BJ (cell line): ENCODE measurements at places on chromosomes 3 and 15. TPM values are rescaled to one million over a fixed set of nuclear protein-coding genes. Genes with fewer than 3 reads are reported as not detected.

FBXL2 gene
- polyA plus RNA-seq = 16.5 and 19.1 TPM in 2 replicates

GRCh38 chr3:45988804-45989203 lies 6.8 kb downstream of the FYCO1 start:
- DNase-seq = peak; percentile 48

PAK6 gene
- not detected in 2 replicates for polyA plus RNA-seq

TM4SF4 gene
- polyA plus RNA-seq = 0.10 and 0.42 TPM in 2 replicates

GRCh38 chr15:68551296-68551635 lies 27.5 kb upstream of the CORO2B start:
- DNase-seq = no peak

DNA sequence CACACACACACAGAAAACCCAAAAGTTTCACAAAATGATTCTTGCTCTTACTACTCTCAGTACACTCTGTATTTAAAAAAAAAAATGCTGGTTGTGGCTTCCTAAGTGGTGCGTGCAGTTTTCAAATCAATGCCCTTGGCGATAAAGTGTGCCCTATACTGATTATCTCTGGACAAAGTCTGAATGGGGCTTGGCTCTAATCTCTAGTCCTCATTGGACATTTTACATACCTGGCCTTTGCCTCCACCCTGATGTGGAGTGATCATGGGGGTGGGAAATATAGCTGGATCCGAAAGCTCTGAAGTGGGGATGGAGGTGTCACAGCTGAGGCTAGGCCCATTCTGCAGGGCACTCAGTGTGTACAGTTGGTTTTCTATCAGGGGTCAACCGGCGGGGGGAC lies 14.1 kb downstream of the B3GNT5 start:
- DNase-seq = no peak

GHSR gene
- polyA plus RNA-seq = not detected in 2 replicates

DNA sequence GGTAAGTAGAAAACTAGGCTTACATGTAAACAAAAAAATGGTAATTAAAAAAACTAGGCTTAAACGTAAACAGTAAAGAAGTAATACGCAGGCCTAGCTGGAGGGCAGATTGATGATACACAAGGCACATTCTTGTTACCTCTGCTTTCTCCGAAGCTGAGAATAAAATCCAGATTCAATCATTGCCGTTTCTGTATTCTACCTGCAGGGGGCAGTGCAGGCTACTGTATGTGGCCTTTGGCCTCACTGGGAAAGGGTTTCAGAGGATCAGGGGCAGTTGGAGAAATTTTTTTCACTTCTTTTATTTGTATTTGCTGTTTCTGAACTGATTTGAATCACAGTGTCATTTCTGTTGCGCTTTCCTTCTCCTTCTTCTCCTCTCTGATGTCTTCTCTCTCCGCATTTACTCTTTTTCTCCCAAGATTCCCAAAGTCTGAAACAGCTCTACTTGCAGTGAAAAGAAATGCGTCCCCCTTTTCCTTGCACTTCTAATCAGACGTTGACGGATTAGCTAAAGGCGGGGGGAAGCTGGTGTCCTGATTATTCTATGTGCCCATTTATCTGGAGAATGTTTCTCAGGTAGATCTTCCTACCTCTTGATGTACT lies 67.1 kb upstream of the MCTP2 start:
- DNase-seq = no peak

- DNase-seq = no peak
These were observed 47.2 kb downstream of the SLC12A8 start for GRCh38 chr3:125165189-125165947.

DNA sequence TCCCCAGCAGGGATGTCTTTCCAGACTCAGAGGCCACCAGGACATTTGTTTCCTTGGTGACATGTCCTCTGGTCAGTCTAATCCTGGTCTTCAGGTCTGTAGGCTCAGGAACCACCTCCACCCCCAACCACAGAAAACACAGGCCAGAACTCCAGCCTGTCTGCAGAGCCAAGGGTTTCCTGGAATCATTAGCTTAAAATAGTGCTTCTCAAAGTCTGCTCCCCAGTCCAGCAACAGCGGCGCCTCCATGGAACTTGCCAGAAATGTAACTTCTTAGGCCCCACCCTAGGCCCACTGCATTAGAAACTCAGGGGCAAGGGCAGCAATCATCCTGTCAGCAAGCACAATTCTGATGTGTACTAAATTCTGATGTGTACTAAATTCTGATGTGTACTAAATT lies 20.0 kb downstream of the SLC28A1 start:
- no peak for DNase-seq
